RPMI7951 (cell line): ENCODE measurements at places on chromosomes 2 and 18. TPM values are rescaled to one million over a fixed set of nuclear protein-coding genes. Genes with fewer than 3 reads are reported as not detected.
A peak's percentile ranks its signal among the peaks of the same experiment; 100 is the strongest.

GRCh38 chr2:121017396-121017795, 267.6 kb downstream of the TFCP2L1 start:
- DNase-seq, result no peak

- peak; percentile 29 for DNase-seq
Observed at GRCh38 chr2:147937744-147938349, 82.7 kb downstream of the ORC4 start.

GRCh38 chr2:88638123-88638650, 10.9 kb upstream of the EIF2AK3 start:
- DNase-seq, result no peak

- DNase-seq, result no peak
Observed at GRCh38 chr18:53458268-53458667, 766.2 kb downstream of the MBD2 start.

DNA sequence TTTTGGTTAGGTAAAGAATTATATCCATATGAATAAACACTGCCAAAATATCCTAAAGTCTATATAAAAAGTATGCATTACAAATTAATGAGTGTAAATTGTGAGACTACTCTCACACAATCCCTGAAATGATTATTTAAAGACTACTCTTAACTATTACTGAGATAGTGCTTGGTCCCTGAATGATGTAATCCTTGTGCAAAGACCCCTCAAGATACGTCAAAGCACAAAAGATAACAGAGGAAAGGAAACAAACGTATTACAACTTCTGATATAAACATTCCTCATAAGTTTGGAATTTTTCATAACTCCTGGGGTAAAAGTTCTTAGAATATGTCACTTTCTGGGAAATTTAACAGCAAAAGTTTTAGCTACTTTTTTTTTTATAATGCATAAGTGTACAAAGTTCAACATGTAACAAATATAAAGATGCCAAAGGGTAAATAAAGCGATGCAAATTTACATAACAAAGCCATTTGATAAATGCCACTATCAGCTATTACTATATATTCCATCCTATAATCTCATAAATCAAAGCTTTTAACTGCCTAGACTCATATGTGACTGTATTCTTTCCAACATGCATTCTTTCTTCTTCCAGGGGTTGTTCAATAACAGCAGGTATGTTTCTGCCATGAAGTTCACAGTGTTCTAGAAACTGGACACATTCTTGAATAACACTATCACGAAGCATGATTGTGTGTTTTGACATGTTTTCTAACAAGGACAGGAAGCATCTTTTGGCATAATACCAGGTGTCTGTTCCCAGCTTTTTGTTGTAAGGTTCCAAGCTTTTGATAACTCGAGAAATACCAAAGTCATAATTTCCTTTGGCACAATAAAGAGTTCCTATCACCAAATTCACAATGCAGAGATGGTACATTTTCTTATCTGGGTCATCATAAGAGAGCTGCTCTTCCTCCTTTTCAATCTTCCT, 158.0 kb downstream of the AGPS start:
- no peak for DNase-seq

- no peak for DNase-seq
Observed at GRCh38 chr2:84459944-84460429, 907 bp upstream of the SUCLG1 start.

GRCh38 chr2:161905389-161906046, 168.5 kb downstream of the DPP4 start:
- peak; percentile 68 for DNase-seq

- DNase-seq, result no peak
Observed at GRCh38 chr18:8658858-8659485, 46.4 kb upstream of the MTCL1 start.

The ANKRD44 gene
- 10.8 and 11.3 TPM in 2 replicates for total RNA-seq

The SCN3A gene
- total RNA-seq, result 0.36 TPM in 1 of 2 replicates, not detected in the other

The C2orf66 gene
- total RNA-seq, result 0.12 TPM in 1 of 2 replicates, not detected in the other

The TUBA3E gene
- total RNA-seq, result not detected in 2 replicates

The CETN1 gene
- total RNA-seq, result not detected in 2 replicates

The FSIP2 gene
- 0.78 and 1.9 TPM in 2 replicates for total RNA-seq

The C18orf63 gene
- not detected in 2 replicates for total RNA-seq

The C2orf69 gene
- 22.5 and 22.6 TPM in 2 replicates for total RNA-seq
